Psoas muscle (tissue), 8 donors: ENCODE measurements at places on chromosomes 1 and 21. TPM values are rescaled to one million over a fixed set of nuclear protein-coding genes. Genes with fewer than 3 reads are reported as not detected.

DNA sequence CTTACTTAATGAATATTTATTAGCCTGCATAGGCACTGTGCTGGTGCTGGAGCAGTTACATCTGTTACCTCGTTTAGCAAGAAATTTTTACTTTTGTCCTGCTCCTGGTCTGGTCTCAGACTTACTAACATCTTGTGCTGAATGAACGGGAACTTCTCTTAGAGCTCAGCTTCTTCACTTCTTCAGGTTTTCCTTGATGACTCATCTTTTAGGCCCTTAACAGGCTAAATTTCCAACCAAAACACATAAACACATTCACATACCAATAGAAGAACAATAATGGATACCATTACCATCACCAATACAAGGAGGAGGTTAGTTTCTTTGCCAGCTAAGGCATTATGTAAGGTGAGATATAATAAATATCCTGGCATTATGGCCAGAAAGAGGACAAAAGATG is 68.9 kb downstream of the IFI44 start:
- no peak for DNase-seq

- DNase-seq, result peak; percentile 89
Observed at GRCh38 chr1:61079898-61080336, 2.4 kb upstream of the NFIA start.

- no peak for DNase-seq
Observed at GRCh38 chr1:90922996-90923395, 98.8 kb downstream of the ZNF644 start.

GRCh38 chr1:41696381-41696780 is 211.9 kb upstream of the EDN2 start:
- no peak for DNase-seq

- DNase-seq, result peak; percentile 58
Observed at GRCh38 chr1:118984086-118984721, 3.9 kb downstream of the TBX15 start.

The FAM3B gene
- polyA plus RNA-seq, result 0.18 TPM

DNA sequence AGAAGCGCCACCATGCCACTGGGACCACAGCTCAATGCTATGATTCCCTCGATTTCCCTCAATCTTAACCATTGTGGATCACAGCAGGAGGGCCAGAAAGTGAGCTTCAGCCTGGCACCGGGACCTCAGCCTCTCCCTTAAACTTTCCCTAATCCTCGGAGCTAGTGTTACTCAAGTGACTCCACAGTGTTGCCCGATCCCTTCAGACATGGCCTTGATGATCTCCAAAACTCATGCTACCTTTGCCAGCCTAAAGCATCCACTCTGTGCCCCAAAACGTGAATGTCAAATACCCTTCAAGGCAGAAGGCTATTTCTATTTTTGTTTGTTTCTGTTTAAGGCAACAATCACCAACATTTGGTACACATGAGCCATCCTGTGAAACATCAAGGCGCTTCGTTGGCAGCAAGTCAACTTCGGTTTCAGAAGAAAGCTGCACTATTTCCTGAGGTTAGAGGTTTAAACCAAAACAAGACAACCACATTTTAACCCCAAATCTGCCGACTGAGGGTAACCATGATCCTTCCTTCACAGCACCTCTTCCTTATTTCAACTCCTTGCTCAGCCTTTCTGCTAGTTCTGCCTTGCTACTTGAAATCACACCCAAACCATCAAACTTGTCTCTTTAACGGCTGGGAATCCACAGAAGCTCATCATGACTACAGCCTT is 94.4 kb upstream of the KRTAP19-8 start:
- DNase-seq, result no peak

- peak; percentile 62 for DNase-seq
Observed at GRCh38 chr1:217089361-217090014, 366.3 kb upstream of the ESRRG start.

DNA sequence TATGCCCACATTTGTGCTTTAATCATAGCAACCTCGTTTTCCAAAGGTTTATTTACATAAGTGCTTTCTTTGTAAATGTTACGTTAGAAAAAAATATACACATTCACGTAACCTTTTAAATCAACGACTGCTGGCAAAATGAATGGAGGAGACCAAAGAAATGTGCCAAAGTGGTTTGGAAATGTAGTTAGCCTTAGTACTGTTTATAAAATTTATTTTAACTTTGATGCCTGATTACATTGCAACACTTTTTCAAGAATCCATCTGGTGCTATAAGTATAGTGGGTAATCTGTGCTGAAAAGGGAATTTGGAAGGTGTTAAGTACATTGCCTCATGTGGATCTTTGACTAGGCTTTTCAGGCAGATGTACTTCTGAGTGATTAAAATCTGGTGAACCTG is 108.9 kb downstream of the IFI44 start:
- no peak for DNase-seq

DNA sequence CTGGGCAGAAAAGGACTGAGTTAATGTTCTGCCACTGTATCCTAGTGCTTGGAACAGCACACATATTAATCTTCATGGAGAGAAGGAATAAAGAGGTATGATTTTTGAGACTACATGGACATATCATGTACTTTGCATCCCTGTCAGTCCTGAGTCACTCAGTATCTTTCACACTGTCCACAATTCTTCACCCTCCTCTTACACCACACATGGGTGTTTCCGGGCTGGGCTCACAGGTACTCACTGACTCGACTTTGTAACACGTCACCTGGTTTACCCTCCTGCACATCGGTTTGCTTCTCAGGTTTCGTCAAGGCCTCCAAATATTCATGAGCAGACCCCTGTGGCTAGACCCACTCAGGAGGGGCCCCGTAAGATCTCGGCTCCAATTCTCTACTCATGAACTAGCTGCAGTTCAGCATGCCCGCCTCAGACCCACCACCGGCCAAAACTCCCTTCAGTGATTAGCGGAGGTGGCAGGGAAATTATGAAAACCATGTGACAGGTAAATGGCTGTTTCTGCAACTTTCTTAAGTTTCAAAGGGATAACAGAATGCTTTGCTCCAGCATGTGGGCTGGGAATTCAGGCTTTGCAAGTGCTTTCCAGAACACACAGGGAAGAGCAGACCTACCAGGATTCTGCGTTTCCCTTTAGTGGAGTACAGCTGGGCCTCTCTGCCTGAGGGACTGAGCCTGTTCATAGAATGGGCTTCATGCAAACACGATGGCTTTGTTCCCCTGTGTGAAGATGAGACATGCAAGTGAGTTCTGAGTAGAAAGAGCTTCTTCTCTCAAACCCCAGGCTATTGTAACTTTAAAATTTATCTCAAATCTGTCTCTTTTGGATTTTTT is 31.3 kb upstream of the TRABD2B start:
- no peak for DNase-seq

The SYT2 gene
- polyA plus RNA-seq, result not detected

- no peak for DNase-seq
Observed at GRCh38 chr1:204970937-204971336, 72.1 kb upstream of the CNTN2 start.

The SPRR3 gene
- polyA plus RNA-seq, result 1.2 TPM

DNA sequence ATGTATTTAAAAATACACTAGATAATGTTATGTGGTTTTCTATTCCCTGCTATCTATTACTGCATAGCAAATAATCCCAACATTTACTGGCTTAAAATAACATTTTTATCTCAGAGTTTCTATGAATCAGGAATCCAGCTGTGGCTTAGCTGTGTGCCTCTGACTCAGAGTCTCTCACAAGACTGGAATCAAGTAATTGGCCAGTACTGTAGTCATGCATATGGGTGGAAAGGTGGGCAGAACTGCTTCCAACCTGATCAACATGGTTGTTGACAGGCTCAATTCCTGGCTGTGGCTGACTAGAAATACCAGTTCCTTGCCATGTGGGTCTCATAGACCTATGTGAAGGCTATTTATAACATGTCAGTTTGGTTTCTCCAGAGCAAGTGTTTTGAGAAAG is 131.8 kb downstream of the PDE4B start:
- no peak for DNase-seq

GRCh38 chr1:184567009-184567408 is 180.2 kb downstream of the C1orf21 start:
- no peak for DNase-seq

The SPATC1L gene
- 6.0 TPM for polyA plus RNA-seq

- peak; percentile 50 for DNase-seq
Observed at GRCh38 chr1:33306653-33307493, 14.0 kb downstream of the A3GALT2 start.

DNA sequence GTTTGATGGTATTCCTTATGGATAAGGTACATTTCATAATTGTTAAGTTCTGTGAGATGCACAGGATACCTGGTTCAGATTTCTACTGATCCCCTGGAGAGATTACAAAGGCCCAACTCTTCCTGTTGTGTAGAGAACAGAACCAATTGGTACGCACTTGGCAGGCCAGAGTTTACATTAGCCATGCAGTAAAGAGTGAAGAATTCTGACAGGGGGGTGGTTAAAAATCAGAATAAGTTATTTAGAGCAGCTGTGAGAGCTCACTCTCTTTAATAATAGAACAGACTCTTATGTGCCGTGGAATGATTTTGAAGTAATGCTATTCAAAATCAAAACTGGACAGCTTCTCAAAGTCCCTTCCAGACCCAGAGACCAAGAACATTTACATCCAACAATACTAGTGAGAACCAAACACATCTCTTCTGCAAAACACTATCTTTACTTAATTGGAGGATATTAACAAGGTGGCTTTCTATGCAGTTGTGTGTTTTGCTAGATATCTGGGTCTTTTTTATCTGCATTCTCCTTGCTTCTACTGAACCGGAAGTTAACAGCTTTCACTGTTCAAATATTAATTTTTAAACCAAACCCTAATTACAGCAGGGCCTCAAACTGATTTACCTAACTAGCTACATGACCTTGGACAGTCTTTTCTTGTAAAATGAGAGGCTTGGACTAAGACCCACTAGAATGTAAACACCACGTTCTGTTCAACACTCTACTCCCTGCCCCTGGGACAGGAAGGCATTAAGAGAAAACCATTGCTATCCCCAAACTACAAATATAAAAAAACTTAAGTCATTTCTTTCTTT is 4.0 kb downstream of the USP24 start:
- no peak for DNase-seq

- DNase-seq, result peak; percentile 83
Observed at GRCh38 chr1:236689713-236690569, 3.6 kb downstream of the ACTN2 start.

GRCh38 chr21:42465803-42466127 is 30.3 kb downstream of the RSPH1 start:
- DNase-seq, result no peak

DNA sequence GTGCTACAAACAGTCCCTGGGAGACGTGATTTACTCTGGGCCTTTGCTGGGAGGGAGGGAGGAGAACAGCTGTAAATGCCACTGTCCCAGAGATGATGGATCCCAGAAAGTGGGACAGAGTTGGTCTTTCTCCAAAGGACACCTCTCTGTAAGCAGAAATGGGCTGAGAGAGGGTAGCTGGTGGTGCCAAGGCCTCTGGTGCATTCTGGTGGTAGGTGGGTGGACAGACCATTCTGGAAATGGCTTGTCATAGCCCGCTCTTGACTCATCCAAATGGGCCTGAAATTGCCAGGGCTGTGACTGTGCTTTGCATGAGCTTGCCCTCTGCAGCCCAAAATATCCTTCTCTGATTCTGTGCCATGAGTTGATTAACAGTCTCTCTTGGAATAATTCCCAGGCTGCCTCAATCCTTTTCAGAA is 36.1 kb downstream of the CCDC185 start:
- peak; percentile 57 for DNase-seq

The UQCRHL gene
- polyA plus RNA-seq, result 4.8 TPM

The VWA5B1 gene
- not detected for polyA plus RNA-seq

The ZNF648 gene
- 0.01 TPM for polyA plus RNA-seq

DNA sequence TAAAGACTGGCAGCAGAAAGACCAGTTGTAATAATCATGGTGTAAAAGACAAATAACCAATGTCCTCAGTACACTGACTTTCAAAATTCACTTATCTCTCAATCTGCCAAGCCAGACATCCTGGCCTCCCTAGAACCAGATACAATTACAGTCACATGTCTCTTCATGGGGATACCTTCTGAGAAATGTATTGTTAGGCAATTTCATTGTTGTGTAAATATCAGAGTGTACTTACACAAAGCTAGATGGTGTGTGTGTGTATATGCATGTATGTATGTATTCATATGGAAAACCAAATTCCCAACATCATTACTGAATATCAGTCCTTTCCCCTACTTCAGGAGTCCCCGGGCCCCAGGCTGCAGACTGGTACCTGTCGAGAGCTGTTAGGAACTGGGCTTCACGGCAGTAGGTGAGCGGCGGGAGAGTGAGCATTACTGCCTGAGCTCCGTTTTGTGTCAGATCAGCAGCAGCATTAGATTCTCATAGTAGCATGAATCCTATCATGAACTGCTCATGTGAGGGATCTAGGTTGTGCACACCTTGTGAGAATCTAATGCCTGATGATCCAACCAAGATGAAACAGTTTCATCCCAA is 65.3 kb upstream of the ZNF326 start:
- no peak for DNase-seq

DNA sequence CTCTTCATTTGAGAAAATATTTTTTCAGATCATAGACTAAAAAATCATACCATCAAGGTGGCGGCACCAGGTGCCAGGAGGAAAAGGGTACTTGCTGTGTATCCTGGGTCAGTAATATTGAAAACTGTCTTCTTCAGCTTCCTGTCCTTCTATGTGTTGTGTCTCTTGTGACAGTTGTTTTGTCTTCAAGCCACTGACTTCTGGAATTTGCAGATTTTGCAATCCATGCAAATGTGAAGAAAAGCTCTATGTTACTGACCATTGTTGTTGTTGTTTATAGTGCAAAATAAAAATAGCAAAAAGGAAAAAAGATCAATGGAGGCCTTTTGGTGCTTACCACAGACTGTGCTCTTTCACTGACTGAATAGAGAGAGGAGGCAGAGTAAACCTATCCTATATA is 83.2 kb upstream of the RHOU start:
- DNase-seq, result no peak

GRCh38 chr1:87421809-87422208 is 93.1 kb downstream of the LMO4 start:
- no peak for DNase-seq

GRCh38 chr1:197356723-197357533 is 88.9 kb downstream of the CRB1 start:
- no peak for DNase-seq

- DNase-seq, result no peak
Observed at GRCh38 chr1:59110271-59110670, 186.6 kb upstream of the FGGY start.

The HOOK1 gene
- 0.06 TPM for polyA plus RNA-seq

GRCh38 chr1:36257375-36257767 is 33.1 kb downstream of the THRAP3 start:
- DNase-seq, result peak; percentile 66

The CTXND2 gene
- polyA plus RNA-seq, result not detected

GRCh38 chr1:31650161-31651088 is 5.7 kb upstream of the PEF1 start:
- DNase-seq, result no peak

GRCh38 chr21:37557261-37557950 is 190.8 kb downstream of the DYRK1A start:
- DNase-seq, result no peak

The ATP1A4 gene
- 1.3 TPM for polyA plus RNA-seq

The PFDN2 gene
- 191 TPM for polyA plus RNA-seq
